Fibroblast of villous mesenchyme (primary cell): ENCODE measurements at places on chromosomes 4 and X.

DNA sequence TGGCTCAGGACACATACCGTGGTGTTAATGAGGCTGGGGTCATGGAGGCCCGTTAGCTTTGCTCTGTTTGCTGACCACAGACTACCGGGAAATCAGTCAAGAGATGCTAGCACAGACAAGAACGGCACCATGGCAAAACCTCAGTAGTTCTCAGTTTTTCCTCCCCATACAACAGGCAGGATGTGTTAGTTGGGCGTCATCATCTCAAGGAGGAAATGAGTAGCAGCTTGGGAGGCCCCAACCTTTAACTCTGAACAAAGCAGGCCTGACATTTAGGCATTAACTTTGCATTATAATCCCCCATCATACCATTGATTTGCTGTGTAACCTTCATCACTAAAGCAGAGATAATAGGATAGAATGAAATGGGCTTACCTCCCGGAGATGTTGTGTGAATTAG is 714.2 kb downstream of the RPA4 start:
- DNase-seq, result no peak

DNA sequence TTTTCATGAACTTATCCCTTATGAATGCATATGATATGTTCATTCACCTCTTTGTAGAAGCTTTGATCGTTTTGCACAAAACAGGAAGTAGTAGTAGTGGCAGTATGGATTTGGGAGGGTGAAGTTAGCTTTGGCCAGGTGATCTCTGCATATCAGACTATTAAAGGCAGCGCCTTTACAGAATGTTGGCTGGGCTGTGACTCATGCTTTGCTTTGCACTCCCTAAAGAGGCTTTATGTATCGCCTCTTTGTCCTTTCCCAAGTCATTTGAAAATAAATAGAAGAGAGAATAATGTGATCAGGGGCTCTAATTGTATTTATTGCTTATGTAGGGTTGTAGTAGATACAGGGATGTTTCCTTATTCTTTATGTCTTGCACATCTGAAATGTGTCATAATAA is 50.4 kb downstream of the SHROOM3 start:
- DNase-seq, result no peak

GRCh38 chr4:81421346-81422218 is 50.1 kb downstream of the RASGEF1B start:
- no peak for DNase-seq

- no peak for DNase-seq
These were observed 633.9 kb upstream of the CPEB2 start for GRCh38 chr4:14368391-14368790.

DNA sequence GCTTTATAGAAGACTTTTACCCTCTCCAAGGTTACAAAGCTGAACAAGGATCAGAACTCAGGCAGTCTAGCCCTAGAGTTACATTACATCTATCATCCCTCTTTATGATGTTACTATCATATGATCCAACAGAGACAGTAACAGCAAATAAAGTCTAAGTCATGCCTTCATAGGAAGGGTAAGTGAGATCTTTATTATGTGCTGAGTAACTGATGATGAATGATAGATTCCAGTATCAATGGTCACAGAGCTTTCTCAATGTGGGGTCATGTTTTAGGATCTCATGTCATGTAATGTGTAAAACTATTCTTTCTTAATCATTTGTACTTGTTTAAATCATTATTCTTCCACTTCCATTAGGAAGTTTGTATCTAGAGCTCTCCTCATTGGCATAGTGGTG is 22.8 kb downstream of the ELOVL6 start:
- DNase-seq, result no peak

GRCh38 chr4:30929649-30930048 is 209.5 kb downstream of the PCDH7 start:
- no peak for DNase-seq

GRCh38 chr4:156606554-156607477 is 364.8 kb downstream of the PDGFC start:
- DNase-seq, result peak; percentile 44

- DNase-seq, result peak; percentile 30
These were observed 3.2 kb downstream of the TMEM165 start for GRCh38 chr4:55398966-55399365.

DNA sequence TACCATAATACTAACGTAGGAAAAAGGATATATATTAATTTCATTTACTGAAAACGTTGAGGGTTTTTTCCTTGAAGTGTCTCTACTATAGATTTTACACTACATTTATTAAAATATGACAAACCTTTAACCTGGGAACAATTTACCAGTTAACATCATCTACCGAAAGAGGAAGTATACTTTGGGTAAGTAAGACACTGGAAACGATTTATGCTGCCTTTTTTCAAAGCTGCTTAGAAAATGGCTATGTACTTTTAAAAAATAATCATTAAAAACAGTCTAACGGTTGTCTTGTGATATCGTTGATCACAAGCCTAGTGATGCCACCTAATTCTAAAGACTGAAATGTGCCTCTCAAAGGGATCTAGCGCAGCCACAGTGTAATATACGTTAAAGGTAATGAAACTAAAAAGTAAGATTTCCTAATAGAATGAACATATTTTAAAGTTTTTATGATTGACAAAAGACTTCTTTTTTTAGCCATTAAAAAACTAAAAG is 50.4 kb downstream of the STX18 start:
- DNase-seq, result no peak

- DNase-seq, result no peak
These were observed 255.6 kb downstream of the NDST4 start for GRCh38 chr4:114857831-114858230.

DNA sequence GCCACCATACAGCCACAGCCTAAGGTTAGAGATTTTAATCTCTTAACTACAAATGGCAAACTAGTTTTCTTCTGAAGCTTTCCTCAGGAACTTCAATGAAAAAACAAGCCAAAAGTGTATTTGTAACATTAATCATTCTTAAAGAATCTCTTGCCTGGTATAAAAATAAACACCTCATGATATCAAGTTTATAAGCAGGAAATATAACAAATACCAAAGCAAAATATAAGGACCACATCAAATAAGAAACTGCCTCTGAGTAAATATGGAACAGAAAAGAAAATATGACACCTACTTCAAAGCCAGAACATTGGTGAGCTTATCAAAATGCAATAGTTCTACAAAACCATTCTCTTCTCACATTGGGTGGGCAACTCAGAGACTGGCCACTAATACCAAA is 89.9 kb downstream of the GPC4 start:
- DNase-seq, result no peak

- DNase-seq, result peak; percentile 15
These were observed 22.9 kb downstream of the ACOT9 start for GRCh38 chrX:23720117-23720677.

GRCh38 chrX:47562615-47563243 is 1.7 kb downstream of the ARAF start:
- peak; percentile 50 for DNase-seq

GRCh38 chr4:82216219-82216618 is 157.6 kb downstream of the HNRNPD start:
- no peak for DNase-seq

GRCh38 chr4:153794006-153794405 is 5.1 kb upstream of the SFRP2 start:
- DNase-seq, result no peak

GRCh38 chrX:154967603-154968002 is 54.9 kb downstream of the F8 start:
- no peak for DNase-seq

- DNase-seq, result peak; percentile 11
These were observed 398.0 kb downstream of the MAGEB5 start for GRCh38 chrX:26613956-26614355.

DNA sequence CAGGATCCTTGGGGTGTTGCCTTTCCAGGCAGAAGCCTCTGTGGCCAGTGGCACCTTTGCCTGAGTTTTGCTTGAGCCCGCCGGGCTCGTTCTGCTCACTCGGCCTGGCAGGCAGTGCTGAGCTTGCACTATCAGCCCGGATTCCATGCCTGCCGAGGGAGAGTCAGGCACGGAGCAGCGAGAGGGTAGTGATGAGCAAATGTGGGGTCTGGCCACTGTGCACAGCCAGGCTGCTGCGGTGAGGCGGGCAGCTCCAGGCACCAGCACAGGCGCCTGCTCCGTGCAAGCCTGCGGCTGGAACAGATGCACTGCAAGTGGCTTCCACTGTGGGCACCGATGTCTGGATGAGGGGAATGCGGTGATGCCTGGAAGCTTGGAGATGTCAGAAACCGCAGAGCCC is 619.2 kb downstream of the RAPGEF2 start:
- DNase-seq, result no peak

DNA sequence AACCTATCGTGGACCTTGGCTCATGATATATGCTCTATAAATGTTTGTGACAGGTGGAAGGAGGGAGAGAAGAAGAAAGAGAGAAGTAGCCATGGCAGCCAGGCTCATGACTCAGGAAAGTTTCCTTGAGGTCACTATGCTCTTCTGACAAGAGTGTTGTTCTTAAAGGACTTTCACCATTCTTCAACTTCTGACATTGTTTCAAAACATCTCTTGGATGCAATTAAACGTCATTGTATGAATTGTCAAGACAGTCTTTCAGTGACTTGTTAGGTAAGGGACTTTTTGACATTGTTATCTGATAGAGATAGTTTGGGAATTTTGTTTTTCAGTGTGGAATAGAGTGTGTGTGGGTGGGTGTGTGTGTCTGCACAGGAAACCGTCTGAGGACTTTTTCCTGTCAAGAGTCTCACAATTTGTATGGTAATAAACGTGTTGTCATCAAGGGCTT is 617.0 kb downstream of the MID1IP1 start:
- DNase-seq, result peak; percentile 2

DNA sequence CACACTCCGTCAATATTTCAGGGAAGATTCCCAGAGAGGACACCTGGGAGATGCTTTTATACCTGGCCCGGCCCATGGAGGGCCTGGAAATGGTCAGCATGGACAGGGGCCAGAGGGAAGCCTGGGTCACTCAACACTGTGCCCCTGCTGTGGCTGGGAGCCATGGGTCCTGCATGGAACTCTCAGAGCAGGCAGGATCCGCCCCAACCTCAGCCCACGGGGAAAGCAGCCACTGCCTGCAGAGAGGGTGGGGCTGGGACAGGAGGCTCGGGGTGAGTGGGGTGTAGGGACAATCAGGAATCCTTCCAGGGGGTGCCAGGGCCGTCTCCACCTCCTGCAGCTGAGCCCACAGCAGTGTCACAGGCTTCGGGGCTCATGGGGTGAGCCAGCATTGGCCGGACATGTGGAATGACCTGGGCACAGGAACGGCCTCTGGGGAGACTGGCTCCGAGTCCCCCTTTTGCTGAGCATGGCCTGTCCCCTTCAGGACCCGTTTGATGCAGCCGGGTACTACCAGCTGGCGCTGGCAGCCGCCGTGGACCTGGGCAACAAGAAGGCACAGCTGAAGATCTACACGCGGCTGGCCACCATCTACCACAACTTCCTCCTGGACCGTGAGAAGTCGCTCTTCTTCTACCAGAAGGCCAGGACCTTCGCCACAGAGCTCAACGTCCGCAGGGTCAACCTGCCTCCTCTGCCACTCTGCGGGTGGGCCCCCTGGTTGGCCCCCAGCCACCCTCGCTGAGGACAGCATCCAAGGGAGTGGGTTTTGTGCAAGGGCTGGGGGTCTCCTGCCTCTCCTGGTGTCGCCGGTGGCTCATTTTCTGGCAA is 29.1 kb upstream of the HTRA3 start:
- DNase-seq, result no peak

DNA sequence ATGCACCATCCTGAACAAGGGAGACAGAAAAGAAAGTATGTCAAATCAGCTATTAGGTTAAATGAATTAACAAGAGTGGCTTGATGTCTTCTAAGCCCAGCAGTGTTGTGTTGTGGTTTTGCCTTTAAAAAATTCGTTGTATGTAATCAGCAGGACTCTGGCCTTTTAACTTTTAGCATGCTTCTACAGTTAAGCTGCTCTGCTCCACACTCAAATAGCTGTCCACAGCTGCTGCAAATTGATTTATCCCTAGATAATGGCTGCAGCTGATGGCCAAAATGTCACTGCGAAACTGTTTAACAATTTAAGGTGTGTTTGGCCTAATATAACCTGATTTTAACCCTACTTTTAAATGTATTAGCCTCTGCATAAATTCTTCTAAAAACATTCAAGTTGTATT is 85.8 kb downstream of the CXXC4 start:
- no peak for DNase-seq

DNA sequence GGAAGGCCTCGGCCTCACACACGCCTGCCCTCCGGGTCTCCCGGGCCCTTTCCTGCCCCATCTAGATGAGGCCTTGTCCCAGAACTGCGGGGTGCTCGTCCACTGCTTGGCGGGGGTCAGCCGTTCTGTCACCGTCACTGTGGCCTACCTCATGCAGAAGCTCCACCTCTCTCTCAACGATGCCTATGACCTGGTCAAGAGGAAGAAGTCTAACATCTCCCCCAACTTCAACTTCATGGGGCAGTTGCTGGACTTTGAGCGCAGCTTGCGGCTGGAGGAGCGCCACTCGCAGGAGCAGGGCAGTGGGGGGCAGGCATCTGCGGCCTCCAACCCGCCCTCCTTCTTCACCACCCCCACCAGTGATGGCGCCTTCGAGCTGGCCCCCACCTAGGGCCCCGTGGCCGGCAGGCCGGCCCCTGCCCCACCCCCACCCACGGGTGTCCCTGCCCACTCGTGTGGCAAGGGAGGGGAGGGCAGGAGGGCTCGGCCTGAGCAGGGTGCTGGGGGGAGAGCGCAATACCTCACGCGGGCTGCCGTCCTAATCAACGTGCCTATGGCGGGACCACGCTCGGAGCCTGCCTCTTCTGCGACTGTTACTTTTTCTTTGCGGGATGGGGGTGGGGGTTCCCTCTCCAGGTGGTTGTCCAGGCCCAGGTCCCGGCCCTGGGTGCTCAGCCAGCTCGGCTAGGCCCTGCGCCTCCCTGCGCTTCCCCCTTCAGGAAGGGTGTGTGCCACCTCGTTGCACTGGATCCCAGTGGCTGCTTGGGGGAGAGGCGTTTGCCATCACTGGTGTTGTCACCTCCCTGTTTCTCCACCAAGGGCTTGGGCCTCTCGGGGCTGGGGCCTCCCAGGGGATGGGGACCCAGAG is 3.1 kb downstream of the DUSP9 start:
- no peak for DNase-seq

DNA sequence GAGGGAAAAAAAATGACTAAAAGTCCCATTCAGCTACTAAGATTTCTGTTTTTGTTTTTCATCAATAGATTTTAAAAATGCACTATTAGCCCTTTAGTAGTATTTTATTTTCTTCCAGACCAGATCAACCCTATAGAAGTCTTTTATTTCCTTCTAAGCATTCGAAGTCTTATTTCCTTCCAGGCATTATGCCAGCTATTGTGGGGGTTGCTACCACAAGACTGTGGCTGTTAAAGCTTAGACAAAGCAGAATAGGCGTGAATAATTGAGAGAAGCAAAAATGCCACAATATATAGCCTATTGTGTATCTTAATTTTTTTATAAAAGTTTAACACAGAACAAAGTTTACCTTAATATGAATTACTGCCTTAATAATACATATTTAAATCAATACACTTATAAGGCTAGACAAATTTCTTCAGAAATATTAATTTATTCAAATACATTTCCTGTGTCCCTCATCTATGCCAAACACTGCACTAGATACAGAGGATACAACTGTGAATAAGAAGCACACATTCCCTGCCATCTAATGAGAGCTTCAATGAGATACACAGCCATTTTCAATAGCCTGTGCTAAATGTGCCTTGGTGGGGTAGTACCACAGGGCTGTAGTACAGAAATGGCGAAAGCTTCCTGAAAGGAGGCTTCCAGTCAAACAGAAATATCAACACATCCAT is 33.1 kb downstream of the SLC10A7 start:
- no peak for DNase-seq

GRCh38 chr4:27861381-27861787 is 1000.7 kb downstream of the STIM2 start:
- DNase-seq, result peak; percentile 37
